ENCODE measurements at places on chromosomes 2 and 18.
A peak's percentile ranks its signal among the peaks of the same experiment; 100 is the strongest.

- DNase-seq: peak; percentile 8
Observed at GRCh38 chr2:9207641-9208311, 1.2 kb downstream of the ASAP2 start.

DNA sequence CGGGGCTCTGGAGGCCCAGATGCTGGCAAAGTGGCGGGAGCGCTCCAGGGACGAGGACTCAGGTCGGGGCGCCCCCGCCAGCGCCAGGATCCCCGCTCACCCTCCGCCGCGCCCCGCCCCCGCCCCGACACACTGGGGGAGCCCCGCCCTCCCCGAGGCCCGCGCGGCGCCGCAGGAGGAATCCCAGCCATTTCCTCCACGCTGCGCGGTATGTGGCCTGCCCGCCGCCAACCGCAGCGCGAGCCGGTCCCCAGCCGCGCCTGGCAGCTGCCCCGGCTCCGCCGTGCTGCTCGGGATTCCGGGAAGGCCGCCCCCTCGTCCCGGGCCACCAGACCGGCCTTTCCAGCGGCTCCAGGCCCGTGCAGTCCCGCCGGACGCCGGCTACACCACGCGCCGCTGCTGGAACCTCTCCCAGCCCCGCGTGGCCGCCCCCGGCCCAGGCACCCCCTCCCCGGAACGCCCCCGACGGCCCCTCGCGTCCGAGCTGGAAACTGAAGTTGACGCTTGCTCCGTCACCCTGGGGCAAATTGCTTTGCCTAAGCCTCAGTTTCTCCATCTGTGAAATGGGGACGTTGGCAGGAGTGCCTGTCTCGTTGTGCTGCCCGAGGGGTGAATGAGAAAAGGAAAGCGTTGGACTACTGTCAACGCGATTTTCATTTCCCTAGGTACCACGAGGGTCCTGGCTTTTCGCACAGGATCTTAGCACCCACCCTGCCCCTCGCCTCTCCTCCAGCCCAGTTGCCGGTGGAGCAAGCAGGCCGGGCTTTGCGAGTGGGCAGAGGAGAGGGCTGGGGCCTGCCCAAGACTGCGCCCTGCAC lies 53.6 kb downstream of the PKDCC start:
- DNase-seq: peak; percentile 61

DNA sequence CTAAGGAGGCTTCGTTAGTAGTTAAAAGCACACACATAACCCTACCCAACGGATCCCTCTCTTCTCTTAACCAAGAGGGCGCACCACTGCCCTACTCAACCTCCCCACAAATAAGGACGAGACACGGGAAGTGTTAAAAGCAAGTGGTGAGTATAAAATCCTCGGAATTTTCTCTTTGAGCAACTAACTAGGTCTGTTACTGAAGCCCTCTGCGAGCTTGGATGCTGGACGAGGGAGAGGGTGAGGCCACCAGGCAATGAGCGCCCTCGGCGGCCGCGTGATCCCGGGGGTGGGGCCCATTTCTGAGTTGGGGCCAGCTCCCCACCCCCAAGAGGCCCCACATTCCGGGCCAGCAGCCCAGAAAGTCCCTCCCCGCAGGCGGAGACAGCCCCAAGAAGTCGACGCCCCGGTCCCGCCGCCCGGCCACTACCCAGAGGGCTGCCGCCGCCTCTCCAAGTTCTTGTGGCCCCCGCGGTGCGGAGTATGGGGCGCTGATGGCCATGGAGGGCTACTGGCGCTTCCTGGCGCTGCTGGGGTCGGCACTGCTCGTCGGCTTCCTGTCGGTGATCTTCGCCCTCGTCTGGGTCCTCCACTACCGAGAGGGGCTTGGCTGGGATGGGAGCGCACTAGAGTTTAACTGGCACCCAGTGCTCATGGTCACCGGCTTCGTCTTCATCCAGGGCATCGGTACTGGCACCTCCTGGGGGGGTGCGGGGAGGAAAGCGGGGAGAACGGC lies at the start of gene CYBRD1:
CYBRD1 (plus strand) TSS at position 423 of the 736 bp plus-strand sequence; CDS start at position 495, 72 bp downstream.
- peak; percentile 33 for DNase-seq

DNA sequence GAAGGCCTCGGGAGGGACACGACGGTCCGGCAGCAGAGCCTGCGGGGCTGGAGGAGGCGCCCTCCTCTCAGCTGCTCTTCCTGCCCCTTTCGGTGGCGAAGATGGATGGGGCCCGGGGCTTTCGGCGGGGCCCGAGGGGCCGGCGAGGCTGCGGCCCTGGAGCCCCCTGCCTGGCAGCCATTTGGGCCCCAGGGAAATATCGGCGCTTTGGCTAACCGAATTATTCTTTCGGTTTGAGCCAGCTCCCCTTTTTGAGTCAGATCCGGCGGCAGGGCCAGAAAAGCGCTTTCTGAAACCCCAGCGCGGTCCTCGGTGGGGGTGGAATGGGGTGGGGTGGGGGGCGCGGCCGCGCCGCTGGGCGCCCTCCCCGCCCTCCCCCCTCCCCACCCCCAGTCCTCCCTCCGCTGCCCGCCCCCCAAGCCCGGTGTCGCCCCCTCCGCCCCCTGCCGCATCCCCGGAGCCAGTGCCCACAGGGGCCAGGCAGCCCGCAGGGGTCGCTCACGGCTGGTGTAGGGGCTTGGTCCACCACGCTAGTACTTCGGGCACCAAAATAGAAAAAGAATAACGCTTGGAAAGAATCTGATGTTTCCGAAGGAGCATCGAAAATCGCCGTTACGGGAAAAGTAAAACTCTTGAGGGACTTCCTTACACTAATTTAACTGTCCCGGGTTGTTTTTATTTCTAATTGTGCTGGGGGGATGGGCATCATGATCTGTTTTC lies 9.1 kb upstream of the ARID5A start:
- DNase-seq: peak; percentile 83

GRCh38 chr2:66815886-66816285 lies 381.0 kb downstream of the MEIS1 start:
- no peak for DNase-seq

DNA sequence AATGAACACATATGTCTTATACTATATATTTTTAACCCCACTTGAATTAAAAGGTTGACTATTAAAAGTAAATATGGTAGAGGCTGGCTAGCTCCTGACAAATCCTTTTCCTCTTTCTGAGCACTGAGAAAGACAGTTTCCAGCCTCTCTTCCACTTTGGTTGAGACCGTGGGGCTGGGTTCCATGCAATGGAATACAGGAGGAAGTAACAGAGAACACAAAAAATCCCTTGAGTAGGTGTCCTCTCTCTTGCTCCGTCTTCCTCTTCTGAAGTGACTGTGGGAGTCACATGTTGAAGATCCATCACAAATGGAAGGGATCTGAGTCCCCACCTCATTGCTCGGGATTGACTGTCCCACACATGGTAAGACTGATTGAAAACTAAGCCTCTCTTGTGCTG lies 36.6 kb upstream of the SIGLEC15 start:
- DNase-seq: no peak

DNA sequence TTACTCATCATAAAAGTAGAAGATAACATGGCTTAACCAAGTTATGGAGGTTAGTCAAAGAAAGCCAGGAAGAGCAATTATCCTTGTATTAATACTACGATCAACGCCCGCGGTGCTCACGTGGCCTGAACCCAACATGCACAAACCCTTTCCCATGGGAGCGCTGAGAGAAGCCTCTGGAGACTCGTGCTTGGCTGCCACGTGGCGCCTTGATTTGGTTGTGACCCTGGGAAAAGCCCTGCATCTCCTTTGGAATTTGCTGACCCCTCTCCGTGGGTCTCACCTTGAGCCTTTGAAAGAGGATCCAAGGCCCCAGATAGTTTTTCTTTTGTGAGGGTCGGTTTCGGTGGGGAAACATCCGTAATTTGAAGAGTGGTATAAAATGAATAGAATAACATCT lies 255.6 kb downstream of the DCDC2C start:
- DNase-seq: no peak

- DNase-seq: no peak
Observed at GRCh38 chr2:124079045-124079444, 54.0 kb downstream of the CNTNAP5 start.

DNA sequence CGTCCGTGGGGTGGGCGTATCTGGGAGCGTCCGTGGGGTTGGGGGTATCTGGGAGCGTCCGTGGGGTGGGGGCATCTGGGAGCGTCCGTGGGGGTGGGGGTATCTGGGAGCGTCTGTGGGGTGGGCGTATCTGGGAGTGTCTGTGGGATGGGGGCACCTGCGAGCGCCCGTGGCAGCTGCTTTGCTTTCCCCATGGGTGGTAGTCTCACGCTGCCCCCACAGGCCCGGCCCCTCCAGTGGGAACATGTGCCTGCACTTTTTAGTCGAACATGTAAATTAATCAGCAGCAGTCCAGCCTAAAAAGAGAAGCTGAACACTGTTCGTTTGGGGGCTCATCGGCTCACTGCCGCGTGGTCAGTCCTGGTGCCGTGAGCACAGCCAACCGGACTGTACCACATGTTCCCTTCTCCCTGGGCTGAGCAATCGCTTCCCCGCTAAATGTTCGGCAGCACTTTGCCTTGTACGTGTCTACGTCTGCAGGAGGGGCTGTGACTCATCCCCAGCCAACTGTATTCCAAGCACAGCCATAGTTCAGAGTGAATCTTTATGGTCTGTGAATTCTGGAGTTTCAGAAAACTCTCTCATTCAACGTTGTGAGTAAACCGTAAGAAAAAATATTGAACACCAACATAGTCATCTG lies 271.5 kb downstream of the AGAP1 start:
- no peak for DNase-seq

DNA sequence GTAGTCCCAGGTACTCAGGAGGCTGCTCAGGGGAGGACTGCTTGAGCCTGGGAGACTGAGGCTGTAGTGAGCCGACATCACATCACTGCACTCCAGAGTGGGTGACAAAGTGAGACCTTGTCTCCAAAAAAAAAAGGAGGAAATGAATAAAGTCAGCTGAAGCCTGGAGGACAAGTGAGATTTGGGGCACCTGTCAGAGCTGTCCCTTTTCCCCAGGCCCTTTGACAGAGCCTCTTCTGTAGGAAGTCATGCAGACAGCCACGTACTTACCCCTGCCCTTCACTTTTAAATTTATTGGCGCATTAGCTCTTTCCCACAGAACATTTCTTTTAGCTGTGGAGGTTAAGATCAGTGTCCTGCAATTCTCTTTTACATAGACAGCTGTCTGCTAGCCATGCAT lies 151.0 kb upstream of the DNMT3A start:
- DNase-seq: no peak

DNA sequence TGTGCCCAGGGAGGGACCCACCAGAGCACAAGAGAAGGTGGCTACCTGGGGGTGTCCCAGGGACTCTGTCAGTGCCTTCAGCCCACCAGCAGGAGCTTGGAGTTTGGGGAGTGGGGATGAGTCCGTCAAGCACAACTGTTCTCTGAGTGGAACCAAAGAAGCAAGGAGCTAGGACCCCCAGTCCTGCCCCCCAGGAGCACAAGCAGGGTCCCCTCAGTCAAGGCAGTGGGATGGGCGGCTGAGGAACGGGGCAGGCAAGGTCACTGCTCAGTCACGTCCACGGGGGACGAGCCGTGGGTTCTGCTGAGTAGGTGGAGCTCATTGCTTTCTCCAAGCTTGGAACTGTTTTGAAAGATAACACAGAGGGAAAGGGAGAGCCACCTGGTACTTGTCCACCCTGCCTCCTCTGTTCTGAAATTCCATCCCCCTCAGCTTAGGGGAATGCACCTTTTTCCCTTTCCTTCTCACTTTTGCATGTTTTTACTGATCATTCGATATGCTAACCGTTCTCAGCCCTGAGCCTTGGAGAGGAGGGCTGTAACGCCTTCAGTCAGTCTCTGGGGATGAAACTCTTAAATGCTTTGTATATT lies 14.0 kb downstream of the ITM2C start:
- DNase-seq: no peak

GRCh38 chr2:33796511-33796910 lies 197.4 kb upstream of the FAM98A start:
- DNase-seq: no peak

- DNase-seq: peak; percentile 21
Observed at GRCh38 chr2:241760301-241760771, 16.3 kb upstream of the GAL3ST2 start.

- DNase-seq: peak; percentile 68
Observed at GRCh38 chr2:111662771-111663470, 221.1 kb downstream of the ANAPC1 start.

DNA sequence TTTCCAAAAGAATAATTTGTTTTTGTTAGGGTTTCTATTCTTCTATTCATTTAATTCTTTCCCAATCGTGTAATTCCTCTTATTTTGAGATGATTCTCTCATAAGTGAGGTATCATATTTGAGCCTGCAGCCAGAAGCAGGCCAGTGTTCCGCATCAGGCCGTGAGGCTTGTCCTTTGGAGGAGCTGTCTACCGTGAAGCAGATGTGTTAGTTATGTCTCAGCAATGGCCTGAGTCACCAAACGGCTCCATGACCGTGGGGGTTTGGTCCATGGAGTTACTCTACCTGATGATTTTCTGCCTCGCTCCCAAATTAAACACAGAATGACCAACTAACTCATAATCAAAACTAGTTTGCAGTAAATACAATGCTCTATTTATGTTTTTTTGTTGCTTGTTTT lies 64.2 kb upstream of the TMEM87B start:
- no peak for DNase-seq

GRCh38 chr18:60044290-60045006 lies 144.7 kb downstream of the PMAIP1 start:
- DNase-seq: no peak

DNA sequence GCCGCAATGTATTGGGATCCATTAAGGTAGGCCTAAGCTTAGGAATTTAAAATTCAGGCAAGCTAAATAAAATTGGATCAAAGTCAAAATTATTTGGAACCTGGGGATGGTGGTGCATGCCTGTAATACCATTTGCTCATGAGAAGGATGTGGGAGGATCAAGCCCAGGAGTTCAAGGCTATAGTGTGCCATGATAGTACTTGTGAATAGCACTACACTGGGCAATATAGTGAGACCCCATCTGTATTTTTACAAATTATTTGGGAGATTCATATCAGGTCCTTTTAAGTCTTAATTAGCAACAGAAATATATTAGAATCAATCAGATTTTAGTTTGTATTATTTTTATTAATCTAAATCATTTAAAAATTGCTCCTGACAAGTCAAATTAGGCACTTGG lies 39.8 kb upstream of the TLK1 start:
- DNase-seq: no peak

DNA sequence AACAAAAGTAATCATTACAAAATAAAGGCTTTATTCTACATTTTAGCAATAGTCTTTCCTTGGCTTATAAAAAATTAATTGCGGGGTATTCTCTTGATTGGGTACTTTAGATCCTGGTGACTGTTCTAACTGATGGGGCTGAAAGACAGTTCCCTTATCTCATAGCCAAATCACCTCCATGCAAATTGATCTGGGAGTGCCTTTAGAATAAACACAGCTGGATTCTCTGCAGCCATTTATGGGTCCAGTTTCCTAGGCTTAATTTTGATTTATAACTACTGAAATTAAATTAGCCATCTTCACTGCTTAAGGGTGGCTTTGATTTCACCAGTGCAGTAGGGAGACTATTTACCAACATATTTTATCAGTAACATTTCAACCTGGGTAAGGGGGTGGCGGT lies 337.1 kb downstream of the NRXN1 start:
- DNase-seq: no peak

Measured in activated CD4-positive, alpha-beta T cell treated with anti-CD3 and anti-CD28 coated beads for 48 hours (primary cell).